ENCODE measurements at places on chromosomes 6 and 20.
A peak's percentile ranks its signal among the peaks of the same experiment; 100 is the strongest.

DNA sequence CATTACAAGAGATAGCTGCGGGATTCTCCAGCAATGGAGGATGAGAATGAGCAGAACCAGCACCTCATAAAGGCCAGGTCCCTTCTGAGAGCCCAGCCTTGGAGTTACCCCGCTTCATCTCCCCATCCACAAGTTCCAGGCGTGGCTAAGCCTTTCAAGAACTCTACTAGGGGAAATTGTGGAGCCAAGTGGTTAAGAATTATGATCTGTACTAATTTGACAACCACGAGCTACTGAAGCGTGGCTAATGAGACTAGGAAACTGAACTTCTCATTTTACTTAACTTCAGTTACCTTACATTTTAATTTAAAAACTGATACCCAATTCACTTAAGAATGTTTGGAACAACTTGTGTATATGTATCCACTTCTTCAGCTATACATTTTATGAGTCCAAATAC is 401.0 kb downstream of the PTPRT start:
- DNase-seq: no peak

- DNase-seq: peak; percentile 8
Measured at GRCh38 chr6:141265756-141266623, 866.7 kb upstream of the GJE1 start.

DNA sequence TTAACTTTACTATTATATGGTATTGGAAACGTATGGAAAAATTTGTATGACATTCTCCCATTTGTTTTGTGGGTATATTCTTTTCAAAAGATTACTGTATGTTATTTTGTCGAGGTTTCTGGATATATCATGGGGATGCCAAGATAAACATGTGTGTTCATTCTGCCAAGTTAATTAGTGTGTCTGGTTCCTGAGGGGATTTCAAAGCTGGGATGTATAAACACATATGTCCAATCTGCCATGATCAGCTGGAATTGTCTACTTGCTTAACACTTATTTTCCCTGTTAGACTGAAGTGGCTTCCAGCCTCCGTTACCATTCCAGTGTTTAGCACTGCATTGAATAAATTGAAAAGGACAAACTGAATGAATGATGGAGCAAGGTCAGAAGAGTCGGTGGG is 86.2 kb downstream of the DNAH8 start:
- DNase-seq: no peak

DNA sequence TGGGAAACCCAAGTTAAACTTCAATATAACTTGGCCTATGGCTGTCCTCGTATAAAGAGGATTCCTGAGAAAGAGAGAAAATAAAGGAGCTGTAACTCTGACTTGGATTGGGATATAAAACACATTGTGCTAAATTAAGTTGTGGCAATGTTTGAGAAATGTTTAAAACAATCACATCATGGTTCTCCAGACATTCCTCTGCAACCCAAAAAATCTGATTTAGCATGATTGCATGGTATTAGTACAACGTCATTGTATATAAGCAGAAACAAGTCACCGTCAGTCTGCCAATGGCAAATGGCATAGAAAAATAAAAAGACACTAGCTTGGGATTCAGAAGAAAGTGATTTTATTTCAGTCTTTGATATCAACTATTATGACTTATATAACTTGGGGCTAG is 140.2 kb upstream of the FAM83B start:
- no peak for DNase-seq

GRCh38 chr6:10098756-10099528 is 315.9 kb downstream of the TFAP2A start:
- peak; percentile 11 for DNase-seq

GRCh38 chr20:22070610-22071058 is 365.2 kb downstream of the PAX1 start:
- no peak for DNase-seq

DNA sequence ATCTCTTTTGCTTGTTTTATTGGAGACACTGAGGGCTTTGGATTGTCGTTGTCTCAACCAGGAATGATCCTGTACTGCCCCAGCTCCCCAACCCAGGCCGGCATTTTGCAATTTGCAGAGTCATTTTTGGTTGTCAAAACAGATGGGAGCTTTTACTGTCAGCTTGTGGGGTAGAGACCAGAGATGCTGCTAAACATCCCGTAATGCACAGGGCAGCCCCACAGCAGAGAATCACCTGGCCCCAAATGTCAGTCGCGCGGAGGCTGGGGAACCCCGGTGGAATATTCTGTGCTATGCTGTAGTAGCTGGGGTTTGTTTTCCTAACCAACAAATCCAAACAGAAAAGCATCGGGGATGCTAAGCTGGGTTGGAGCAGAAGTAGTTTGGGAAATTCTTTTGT is 99.7 kb downstream of the TSHZ2 start:
- no peak for DNase-seq

DNA sequence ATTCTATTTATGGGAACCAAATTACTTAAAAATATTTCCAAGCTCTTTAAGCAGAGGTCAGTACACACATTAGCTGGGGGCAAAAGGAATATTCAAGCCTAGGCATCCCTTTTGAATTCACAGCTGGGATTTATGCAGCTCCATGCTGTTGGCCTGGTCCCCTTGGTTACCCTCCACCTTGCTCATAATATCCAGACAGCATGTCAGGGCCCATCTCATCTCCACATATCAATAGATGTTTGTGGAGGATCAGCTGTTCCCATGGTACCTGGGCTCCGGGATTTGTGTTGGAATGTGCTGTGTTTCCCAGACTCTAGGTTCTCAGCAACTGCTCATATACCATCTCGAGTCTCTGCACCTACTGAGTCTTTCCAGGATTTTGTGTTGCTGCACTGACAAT is 534.8 kb downstream of the BMP2 start:
- no peak for DNase-seq

DNA sequence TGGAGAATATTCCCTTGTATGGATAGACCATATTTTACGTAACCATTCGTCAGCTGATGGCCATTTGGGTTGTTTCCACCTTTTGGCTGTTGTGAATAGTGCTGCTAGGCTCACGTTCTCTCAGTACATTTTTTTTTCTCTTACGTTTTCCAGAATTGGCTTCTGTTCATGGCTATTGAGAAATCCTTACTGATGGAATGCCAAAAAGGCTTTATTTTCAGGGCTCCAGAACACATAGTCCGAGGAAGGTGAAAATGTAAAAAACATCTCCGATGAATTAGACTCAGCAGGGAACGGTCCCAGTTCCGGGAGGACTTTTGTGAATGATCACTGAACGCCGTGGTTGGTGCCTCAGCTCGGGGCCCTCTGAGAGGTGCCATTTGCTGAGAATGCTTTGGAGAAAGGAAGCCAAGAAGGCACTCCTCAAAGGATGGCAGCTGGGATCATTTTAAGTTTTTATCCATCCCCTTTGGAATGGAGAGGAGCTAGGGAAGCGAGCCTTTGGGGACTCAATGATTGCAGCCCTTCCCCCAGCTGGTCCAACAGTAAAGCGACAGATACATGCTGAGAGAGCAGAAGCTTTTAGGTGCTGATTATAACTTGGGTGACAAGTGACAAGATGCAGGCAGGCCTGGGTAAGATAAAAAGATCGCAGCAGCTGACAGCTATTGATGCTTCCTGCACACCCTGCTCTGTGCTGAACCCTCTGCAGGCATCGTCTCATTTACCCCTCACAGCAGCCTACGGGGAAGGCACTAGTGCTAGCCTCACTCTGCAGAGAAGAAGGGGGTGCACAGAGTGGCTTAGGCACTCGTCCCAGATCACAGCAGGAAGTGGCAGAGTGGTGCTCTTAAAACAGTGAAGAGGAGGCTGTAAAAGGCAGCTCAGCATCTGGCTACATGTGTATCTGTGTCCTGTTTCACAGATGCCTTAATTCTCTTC is 133.4 kb upstream of the KCNG1 start:
- DNase-seq: peak; percentile 17

DNA sequence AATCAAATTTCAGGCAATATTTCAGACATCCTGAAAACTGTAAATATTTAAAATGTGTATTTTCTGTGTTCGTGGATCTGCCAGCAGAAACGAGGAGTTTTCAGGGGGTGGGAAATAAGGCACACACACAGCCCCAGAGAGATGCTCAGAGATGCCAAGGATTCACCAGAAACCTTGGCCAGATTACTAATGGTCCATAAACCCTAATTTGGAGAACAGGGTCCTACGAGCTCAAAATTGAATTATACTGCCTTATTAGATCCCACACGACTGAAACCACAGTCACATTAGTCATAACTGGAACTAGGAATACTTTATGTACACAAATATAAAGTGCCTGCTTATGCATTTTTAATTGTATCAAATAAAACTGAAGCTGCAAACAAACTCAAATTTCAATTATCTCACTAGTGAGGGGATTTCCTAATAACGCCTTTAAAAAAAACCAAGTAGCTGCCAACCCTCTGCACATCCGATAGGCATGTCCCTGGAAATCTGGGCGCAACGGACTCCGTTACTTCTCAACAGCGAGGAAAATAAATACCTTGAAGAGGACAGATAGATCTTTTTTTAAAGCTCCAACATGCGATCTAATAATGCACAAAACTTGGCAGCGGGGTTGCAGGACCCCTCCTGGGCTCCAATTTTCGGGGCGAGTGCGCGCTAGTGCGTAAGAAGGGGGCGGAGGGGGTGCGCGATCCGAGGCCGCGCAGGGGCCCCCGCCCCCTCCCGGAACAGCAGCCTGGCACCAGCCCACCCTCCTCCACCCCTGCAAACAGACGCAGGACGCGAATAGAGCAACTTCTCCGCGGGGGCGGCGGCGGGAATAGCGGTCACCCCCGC is 897 bp downstream of the CHD6 start:
- DNase-seq: peak; percentile 50

GRCh38 chr20:53345536-53346334 is 247.9 kb downstream of the ZNF217 start:
- peak; percentile 16 for DNase-seq

GRCh38 chr20:4289875-4290274 is 274.5 kb upstream of the RNF24 start:
- no peak for DNase-seq

GRCh38 chr6:41937861-41938574 is 3.6 kb downstream of the CCND3 start:
- no peak for DNase-seq

- no peak for DNase-seq
Measured at GRCh38 chr6:35219683-35220326, 6.0 kb downstream of the SCUBE3 start.

GRCh38 chr6:37122861-37123260 is 47.1 kb upstream of the PIM1 start:
- DNase-seq: no peak

- no peak for DNase-seq
Measured at GRCh38 chr6:75145211-75145610, 60.6 kb downstream of the COL12A1 start.

DNA sequence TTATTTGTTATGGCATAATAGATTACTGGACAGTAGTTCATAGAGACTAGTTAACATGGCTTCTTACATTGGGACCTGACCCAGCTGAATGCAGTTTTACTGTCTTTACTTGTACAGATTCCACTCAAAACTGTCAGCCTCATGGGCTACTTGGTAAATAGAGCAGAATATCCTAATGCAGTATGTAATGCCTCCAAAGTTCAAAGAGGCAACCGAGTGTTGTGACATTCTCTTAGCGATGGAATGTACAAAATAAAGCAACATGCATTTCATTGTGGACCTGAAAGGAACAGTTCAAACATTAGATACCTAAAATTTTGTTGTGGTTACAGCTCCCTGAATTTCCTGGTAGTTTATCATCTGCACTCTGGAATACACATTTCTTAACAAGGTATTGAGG is 29.1 kb upstream of the RGS17 start:
- no peak for DNase-seq

- peak; percentile 43 for DNase-seq
Measured at GRCh38 chr6:95203153-95203754, 374.1 kb upstream of the MANEA start.

- peak; percentile 32 for DNase-seq
Measured at GRCh38 chr20:24782801-24783630, 166.1 kb upstream of the CST7 start.

GRCh38 chr6:167533851-167534250 is 209.0 kb downstream of the TTLL2 start:
- no peak for DNase-seq

DNA sequence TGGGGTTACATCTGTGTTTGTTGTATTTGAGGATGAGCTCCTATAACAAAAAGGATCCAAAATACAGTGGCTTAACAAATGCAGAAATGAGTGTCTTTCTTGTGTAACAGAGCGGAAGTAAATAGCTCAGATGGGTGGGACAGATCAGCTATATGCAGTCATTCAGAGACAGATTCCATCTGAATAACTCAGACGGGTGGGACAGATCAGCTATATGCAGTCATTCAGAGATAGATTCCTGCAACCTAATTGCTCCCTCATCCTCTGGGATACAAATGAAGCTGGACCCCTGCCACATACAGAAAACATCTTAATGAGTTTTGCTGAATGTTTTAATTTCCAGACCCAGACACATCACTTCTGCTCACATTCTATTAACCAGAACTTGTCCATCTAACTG is 332.3 kb downstream of the BCKDHB start:
- peak; percentile 66 for DNase-seq

DNA sequence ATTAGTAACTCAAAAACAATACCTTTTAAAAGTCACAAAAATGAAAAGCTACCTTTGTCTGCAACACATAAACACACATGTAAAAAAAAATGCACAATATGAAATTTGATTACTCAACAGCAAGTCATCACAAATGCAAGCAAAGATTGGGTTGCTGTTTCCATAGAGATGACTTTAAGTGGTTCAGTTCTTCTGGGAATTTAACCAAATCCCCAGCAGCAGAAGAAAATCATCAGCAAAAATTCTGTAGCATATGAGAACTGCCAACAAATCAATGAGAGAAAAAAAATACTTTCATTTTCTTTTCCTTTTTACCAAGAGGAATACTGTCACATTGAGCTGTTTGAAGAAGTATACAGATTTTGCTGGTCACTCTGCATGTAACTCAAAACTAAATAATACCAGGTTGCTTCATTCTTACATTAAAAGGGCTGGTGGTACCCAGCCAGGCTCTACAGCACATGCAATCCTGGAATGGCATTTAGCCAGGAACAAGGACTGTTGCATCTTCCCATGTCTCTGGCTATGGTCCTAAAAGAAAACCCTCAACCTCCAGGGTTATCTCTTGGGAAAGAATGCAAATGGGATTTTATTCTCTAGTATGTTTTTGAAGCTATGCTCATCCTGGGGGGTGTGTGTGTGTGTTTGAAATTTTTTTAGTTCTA is 158.3 kb downstream of the OPRM1 start:
- peak; percentile 42 for DNase-seq

GRCh38 chr20:38198238-38198861 is 33.3 kb upstream of the TGM2 start:
- no peak for DNase-seq

GRCh38 chr6:28081486-28081751 is 1.1 kb downstream of the ZNF165 start:
- DNase-seq: no peak

DNA sequence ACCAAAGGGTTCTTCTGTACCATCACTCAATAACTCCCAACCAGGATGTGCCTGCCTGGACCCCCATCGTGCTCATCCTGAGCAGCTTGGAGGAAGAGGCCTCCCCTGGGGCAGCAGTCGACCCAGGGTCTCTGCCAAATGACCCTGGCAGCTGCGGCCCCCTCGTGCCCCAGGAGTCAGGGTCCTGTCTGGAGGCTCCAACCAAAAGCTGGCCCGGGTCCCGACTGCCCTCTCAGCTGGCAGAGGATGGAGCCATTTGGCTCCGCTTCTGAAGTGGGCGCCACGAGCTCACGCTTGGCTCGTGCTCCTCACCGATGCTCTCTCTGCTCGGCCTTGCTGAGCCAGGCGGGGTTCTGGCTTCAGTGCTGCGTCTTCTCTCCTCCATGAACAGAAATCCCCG is 56.8 kb downstream of the TFAP2C start:
- DNase-seq: no peak

Data from astrocyte of the hippocampus (primary cell).